ENCODE measurements at places on chromosomes 13 and 19. TPM values are rescaled to one million over a fixed set of nuclear protein-coding genes. Genes with fewer than 3 reads are reported as not detected.
A peak's percentile ranks its signal among the peaks of the same experiment; 100 is the strongest.

Gene ZNF20
- 8.2 TPM for total RNA-seq

GRCh38 chr19:18588611-18589379 lies at the start of gene REX1BD:
Gene REX1BD, plus strand, starts transcription at chr19:18588798. Its CDS starts 4 bp downstream, at chr19:18588802.
- peak; percentile 81 for DNase-seq

- no peak for DNase-seq
These were observed 30.0 kb upstream of the MBNL2 start for GRCh38 chr13:97192166-97192565.

DNA sequence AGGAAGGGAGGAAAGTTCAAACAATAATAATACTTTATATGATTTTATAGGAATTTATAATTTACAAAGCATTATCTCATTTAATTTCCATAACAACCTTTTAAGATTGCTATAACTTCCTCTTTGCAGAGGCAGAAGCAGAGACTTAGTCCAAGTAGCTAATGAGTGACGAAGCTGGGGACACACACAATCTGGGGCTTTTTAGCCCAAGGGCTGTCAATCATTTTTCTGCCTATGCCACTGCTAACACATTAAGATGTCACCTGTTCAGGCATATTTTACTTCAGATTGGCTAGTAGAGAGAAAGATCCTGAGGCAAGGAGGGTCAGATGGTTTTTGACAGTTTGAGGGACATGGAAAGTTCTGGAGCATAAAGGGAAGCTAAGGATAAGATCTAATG lies 12.6 kb downstream of the SCEL start:
- DNase-seq, result no peak

DNA sequence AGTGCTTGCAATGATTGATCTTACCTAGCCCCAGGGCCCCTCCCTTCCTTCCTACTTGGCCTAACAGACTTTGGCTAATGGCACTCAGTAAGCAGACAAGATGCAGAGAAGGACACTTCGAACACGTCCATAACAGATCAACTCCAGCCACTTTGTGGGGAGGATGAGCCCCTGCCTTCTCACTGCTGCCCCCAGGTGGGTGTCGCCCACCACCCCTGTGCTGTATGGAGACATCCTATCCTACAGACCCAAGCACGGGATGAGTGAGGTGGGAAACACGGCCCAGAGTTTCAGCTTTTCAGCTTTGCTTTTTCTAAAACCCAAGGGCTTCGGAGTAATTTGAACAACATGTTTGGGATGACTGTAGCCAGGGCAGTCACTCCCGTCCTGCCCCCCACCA lies 5.5 kb downstream of the SLC7A1 start:
- no peak for DNase-seq

DNA sequence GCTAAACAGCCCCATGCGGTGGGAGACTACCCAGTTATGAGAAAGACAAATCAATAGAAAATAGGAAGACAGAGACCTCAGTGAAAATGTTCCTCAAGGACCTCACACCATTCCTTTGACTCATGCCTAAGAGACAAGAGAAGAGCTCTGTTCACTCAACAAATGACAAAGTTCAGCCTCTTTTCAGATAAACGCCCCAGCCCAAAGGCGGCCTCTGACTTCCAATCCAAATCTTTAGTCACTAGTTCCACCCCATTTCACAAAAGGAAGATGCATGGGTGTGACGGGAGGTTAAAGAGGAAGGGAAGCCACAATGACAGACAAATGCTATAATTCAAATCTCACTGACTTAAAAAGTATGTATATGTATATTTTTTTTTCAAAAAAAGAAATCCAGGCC lies 8.1 kb downstream of the CARS2 start:
- DNase-seq, result no peak

GRCh38 chr13:48154671-48155070 lies 59.8 kb upstream of the MED4 start:
- no peak for DNase-seq

Gene EBI3
- 0.47 TPM for total RNA-seq

Gene LILRB4
- 0.57 TPM for total RNA-seq

- peak; percentile 17 for DNase-seq
These were observed 50.3 kb upstream of the SIN3B start for GRCh38 chr19:16778796-16779411.

Gene LYPD3
- 6.1 TPM for total RNA-seq

Gene C13orf42
- total RNA-seq, result not detected

DNA sequence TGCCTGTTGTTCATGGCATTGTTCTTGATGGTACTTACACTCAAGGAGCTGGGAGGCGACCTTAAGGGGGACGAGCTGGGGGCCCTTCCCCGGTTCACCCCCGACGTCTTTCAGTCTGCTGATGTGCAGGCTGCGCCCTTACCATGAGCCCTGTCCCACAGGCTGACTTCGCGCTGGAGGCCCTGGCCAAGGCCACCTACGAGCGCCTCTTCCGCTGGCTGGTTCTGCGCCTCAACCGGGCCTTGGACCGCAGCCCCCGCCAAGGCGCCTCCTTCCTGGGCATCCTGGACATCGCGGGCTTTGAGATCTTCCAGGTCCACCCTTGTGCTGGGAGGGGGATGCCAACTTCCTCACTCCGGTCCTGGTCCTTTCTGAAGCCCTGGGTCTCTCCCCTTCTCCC lies 45.4 kb downstream of the MYH14 start:
- DNase-seq, result no peak
